ENCODE measurements at places on chromosomes 2 and 18. TPM values are rescaled to one million over a fixed set of nuclear protein-coding genes. Genes with fewer than 3 reads are reported as not detected.

Gene ST8SIA3
- total RNA-seq: not detected

Gene TMEM163
- 4.4 TPM for total RNA-seq

Gene DQX1
- total RNA-seq: 0.51 TPM

Gene CRYGD
- total RNA-seq: not detected

Gene CDH20
- 0.07 TPM for total RNA-seq

Gene ALPG
- not detected for total RNA-seq

Gene TTR
- not detected for total RNA-seq

Gene SLC38A11
- 2.6 TPM for total RNA-seq

Gene SLC14A1
- total RNA-seq: 2.0 TPM

Gene TMEM17
- total RNA-seq: not detected

Gene TIMM21
- total RNA-seq: 27.0 TPM

Gene GPR55
- 4.5 TPM for total RNA-seq

Gene CHST9
- not detected for total RNA-seq

- DNase-seq: no peak
Measured at GRCh38 chr2:72291059-72291458, 143.4 kb upstream of the CYP26B1 start.

DNA sequence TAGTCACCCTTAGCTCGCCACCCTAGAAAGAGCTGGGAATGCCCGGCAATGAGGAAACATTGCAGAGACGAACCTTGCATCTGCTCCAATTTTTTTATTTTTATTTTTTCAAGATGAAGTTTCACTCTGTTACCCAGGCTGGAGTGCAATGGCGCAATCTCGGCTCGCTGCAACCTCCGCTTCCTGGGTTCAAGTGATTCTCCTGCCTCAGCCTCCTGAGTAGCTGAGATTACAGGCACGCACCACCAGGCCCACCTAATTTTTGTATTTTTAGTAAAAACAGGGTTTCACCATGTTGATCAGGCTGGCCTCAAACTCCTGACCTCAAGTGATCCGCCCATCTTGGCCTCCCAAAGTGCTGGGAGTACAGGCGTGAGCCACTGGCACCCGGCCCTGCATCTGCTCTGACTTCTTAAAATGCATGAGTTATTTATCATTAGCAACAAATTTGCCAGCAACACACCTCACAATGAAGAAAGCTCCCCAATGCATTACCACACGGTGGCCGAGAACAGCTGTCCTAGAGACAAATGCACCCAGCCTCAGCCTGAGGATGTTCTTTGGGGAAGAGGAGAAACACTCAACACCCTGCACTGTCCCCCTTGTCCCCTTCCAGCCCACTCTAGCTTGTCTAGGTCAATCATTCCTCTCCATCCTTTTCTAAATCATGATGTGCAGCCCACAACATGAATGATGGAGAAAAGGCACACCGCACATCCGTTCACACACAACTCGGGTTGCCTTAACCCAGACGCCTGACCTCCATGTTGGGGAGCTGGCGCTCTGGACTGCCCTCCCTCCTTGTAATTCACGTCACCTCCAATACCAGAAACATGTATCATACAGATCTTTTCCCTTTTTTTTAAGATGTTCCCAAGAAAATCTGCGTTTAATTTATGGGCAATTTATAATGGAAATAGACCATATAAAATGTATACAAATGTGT lies 46.9 kb downstream of the TTC32 start:
- no peak for DNase-seq

- no peak for DNase-seq
Measured at GRCh38 chr2:234953116-234954031, 1.6 kb downstream of the SH3BP4 start.

- DNase-seq: no peak
Measured at GRCh38 chr2:96549967-96550786, 13.6 kb downstream of the ARID5A start.

GRCh38 chr18:2917259-2918047 lies 70.6 kb downstream of the EMILIN2 start:
- no peak for DNase-seq

GRCh38 chr2:225177098-225177497 lies 134.8 kb upstream of the DOCK10 start:
- no peak for DNase-seq

DNA sequence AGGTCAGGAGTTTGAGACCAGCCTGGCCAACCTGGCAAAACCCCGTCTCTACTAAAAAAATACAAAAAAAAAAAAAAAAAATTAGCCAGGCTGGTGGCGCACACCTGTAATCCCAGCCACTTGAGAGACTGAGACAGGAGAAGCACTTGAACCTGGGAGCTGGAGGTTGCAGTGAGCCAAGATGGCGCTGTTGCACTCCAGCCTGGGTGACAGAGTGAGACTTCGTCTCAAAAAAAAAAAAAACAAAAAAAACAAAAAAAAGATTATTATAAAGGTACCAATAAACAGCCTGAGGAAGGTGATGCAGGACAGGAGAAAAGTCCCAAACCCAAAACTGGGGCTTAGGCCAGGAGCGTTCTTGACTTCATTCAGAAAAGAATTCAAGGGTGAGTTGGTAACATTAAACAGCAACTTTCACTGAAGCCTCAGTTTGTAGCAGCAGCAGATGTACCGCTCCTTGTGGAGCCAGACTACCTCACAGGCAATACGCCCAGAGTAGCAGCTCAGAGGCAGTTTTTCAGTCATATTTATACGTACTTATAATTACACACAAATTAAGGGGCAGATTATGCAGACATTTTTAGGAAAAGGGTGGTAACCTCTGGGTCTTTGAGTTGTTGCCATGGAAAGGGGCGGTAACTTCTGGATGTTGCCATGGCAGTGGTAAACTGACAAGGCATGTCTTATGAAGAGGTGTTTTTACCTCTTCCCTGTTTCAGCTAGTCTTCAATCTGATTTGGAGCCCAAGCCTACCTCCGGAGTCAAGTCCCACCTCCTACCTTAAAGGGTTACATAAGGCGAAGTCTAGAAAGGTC lies 1596.6 kb upstream of the CELF4 start:
- DNase-seq: no peak

GRCh38 chr2:204881655-204882054 lies 336.4 kb downstream of the PARD3B start:
- DNase-seq: no peak

DNA sequence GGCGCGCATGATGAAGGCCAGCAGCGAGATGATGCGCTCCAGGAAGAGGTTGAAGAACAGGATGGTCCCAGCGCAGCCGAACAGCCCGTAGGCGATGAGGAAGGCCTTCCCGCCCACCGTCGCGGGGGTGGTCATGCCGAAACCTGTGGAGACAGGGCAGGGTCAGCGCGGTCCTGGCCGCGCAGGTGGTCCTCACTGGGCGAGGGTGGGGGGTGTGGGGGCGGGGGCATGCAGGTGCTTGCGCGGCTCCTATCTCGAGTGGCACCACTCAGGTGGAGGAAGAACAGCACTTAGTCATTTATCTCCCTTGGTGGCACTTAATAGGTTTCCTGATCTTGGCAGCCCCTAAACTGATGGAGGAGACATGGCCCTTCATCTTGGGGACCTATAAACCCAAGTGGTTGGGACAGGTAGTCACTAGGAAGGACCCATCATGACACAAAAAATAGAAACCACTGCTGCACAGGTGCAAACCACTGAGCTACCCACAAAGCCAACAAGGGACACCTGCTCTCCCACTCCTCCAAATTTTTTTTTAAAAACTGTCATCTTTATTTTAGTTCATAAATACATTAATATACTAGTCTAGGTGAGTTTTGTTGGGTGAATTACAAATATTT lies 118.8 kb downstream of the MSH2 start:
- DNase-seq: no peak

GRCh38 chr2:37674946-37675345 lies 3.5 kb upstream of the CDC42EP3 start:
- DNase-seq: no peak

GRCh38 chr18:74739926-74740325 lies 142.3 kb downstream of the ZNF407 start:
- no peak for DNase-seq

GRCh38 chr2:149612122-149612521 lies 24.5 kb upstream of the MMADHC start:
- DNase-seq: no peak

DNA sequence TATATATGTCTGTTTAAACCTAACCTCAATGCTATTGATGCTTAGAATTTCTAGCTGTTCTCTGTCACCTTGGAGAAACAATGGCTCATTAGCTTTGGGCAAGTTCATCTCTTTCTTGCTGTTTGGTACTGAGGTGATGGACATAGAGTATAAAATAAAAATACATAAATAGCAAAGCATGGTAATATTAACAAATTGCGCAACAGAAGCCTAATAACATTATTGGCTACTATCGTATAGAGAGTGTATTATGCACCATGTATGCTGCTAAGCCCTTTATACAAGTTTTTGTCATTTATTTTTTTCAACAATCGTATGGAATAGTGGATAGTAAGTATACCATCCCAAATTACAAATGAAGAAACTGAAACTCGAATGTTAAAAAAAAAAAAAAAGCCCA lies 100.1 kb downstream of the ICOS start:
- DNase-seq: no peak

- DNase-seq: no peak
Measured at GRCh38 chr2:7592618-7593140, 675.5 kb downstream of the RNF144A start.

- no peak for DNase-seq
Measured at GRCh38 chr2:101847661-101848339, 144.0 kb upstream of the IL1R2 start.

All from activated B cell treated with CpG ODN at 0.5 μM for 24 hours (primary cell).